Activated CD8-positive, alpha-beta memory T cell treated with anti-CD3 and anti-CD28 coated beads for 1 hour (primary cell): ENCODE measurements at places on chromosomes 3 and 15.
A peak's percentile ranks its signal among the peaks of the same experiment; 100 is the strongest.

- no peak for DNase-seq
These were observed 16.7 kb downstream of the ITIH4 start for GRCh38 chr3:52813810-52814209.

DNA sequence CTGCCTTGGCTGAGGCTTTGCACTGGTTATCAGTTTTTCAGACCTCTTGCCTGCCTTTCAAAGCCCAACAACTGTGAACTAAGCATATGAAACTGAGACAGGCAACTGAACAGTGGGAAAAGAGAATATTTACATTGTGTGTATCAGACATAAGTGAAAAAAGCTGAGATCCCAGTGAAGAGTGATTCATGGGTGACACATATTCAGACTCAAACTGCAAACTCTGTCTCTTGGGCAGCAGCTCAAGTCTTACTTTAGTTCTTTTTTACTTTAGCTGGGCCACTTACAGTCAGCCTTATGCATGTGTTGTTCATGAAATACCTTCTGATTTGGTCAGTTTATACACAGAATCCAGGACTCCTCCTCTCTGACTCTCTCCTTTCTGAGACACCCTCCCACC, 19.2 kb downstream of the SUCLG2 start:
- DNase-seq, result no peak

DNA sequence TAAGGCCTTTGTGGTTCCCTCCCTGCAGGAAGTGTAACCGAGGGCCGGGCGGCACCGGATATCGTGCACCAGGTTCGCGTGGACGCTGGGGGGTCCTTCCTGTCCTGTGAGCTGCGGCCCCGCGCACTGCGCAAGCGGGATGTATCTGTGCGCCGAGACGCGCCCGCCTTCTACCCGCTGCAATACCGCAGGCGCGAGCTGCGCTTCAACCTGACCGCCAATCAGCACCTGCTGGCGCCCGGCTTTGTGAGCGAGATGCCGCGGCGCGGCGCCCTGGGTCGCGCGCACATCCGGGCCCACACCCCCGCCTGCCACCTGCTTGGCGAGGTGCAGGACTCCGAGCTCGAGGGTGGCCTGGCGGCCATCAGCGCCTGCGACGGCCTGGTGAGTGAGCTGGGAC, 35.9 kb downstream of the SAXO2 start:
- DNase-seq, result peak; percentile 11

DNA sequence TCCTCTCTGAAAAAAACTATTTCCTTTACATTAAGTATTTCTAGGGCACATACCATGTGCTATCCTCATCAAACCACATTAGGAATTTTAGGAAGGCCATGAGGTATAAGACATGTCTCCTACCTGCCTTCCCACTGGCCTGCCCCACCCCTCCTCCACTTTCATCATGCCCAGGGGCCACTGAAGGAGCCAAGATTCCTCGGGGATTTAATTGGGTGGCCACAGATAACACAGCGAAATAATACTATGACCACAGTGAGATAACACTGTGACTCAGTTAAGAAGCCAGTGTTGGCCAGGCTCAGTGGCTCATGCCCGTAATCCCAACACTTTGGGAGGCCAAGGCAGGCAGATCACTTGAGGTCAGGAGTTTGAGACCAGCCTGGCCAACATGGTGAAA, 9.8 kb upstream of the BMF start:
- no peak for DNase-seq

GRCh38 chr3:71785532-71786216, 726 bp upstream of the PROK2 start:
- DNase-seq, result no peak

GRCh38 chr15:37888356-37888755, 46.1 kb upstream of the TMCO5A start:
- no peak for DNase-seq

DNA sequence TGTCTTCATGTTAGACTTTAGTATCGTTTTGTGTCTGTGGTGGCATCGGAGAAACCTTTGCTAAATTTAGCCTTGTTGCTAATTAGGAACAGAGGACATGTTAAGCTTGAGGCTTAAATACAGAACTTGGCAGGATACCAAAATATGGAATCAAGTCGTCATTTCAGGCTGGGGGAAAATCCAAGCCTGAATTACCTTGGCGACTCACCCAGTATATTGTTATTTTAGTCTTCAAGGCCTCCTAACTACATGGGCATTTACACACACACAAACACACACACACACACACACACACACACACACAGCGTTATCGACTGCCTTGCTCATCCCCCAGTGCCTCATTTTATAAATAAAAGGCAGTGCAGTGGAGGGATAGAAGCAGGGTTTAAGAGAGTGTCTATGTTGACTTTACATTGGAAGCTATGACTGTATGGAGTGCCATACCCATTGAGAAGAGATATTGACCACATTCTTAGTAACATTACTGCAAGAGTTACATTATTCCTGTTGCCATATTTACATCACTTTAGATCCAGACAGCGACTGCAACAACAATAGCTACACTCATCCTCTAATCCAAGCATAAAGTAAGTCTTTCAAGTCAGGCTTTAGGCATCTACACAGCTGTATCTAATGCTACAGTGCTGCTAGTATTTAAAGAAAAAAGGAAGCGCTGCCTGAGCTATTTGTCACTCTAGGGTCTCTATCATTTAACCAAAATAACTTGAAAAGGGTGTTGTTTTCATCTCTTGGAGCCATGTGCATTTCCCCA, 210.8 kb upstream of the SEMA6D start:
- DNase-seq, result no peak

DNA sequence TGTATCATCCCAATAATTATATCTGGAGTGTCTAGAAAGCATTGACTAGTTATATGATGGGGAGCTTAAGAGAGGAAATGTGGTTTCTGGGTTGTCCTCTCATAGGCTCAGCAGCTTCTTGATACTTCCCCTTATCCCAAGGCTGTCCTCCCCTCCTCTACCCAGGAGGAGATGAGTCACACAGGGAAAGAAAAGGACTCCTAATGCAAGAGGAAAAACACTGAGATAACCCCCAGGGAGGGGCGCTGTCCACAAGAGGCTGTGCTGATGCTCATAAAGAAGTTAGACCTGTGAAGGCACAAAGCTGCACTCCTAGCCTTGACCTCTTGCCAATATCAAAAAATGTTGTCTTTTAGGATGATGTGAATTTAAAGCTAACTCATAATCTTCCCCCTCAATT, 28.8 kb upstream of the GYG1 start:
- DNase-seq, result no peak

- no peak for DNase-seq
These were observed 1075.3 kb upstream of the ALCAM start for GRCh38 chr3:104291437-104291851.

- no peak for DNase-seq
These were observed 5.5 kb upstream of the CLN6 start for GRCh38 chr15:68235022-68235421.

DNA sequence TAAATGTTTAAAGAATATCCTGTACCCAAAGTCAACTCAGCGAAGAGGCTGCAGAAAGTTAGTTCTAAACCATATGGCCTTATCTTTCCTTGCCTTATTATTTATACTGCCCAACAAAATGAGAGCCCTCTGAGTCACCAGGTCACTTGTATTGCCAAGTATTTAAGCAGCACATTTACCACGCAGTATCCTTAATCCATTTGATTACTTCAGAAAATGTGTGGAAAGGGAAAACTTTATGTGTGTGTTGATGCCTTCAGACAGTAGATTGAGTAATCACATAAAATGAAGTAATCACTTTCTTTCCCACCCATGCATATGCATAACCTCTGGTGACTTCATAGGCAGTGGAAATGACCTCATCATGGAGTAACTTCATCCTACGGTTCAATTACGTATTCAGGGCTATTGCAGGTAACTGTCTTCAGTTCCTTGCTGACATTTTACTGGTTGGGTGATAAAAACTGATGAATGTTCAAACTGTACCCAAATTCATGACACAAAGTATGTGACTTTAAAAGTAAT, 7.5 kb upstream of the CADPS start:
- no peak for DNase-seq

- DNase-seq, result no peak
These were observed 350.8 kb downstream of the PTPRG start for GRCh38 chr3:61912158-61912557.

DNA sequence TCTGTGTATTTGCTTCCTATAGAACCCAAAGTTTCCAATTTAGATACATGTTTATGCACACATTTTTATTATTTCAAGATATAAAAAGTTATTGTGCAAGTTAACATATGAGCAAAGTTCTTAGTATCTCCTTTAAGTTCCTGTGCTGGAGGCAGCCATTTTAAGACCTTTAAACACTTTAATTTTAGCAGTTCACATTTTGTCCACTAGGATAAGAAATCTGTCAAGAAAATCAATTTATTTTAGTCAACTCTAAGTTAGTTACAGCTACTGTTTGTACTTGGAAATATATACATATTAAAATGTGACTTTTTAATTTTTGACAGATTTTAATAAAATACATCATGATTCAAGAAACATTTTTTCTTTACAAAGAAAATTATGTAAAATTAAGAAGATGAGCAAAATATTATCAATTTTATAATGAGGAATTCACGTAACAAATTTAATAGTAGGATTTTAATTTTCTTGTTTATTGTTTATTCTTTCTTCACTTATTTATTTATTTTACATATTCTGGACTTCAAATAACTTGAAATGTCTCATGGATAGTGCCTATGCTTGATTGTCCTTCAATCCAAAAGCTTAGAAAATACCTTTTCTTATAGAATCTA, 402.6 kb upstream of the GBE1 start:
- no peak for DNase-seq

DNA sequence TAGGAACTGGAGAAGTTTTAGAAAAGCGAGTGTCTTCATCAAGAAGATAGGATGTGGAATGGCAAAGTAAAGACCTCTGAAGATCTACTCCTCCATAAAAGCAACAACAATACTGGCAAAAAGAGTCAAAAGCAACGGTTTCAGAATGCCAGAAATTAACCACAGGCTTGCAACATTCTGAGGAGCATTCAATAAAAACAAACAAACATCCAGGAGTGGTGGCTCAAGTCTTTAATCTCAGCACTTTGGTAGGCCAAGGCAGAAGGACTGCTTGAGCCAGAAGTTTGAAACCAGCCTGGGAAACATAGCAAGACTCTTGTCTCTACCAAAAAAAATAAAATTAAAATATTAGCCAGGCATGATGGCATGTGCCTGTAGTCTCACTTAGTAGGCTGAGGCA, 143.2 kb upstream of the HACD2 start:
- no peak for DNase-seq

DNA sequence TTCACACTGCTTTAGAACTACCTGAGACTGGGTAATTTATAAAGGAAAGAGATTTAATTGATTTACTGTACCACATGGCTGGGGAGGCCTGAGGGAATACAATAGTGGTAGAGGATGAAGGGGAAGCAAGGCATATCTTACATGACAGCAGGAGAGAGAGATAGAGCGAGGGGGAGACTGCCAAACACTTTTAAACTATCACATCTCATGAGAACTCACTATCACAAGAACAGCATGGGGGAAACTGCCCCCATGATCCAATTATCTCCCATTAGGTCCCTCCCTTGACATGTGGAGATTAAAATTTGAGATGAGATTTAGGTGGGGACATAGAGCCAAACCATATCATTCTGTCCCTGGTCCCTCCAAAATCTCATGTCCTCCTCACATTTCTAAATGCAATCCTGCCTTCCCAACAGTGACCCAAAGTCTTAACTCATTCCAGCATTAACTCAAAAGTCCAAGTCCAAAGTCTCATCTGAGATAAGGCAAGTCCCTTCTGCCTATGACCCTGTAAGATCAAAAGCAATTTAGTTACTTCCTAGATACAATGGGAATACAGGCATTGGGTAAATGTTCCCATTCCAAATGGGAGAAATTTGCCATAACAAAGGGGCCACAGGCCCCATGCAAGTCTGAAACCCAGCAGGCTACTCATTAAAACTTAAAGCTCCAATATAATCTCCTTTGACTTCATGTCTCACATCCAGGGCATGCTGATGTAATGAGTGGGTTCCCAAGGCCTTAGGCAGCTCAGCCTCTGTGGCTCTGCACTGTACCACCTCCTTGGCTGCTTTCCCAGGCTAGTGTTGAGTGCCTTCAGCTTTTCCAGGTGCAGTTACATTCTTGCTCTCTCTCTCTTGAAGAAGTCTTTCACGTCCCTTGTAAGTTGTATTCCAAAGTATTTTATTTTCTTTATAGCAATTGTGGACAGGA, 481.7 kb upstream of the TGFBR2 start:
- no peak for DNase-seq

GRCh38 chr3:34000301-34000700, 201.9 kb downstream of the PDCD6IP start:
- DNase-seq, result no peak
